Right renal pelvis (tissue), 4 donors: ENCODE measurements at places on chromosomes 5 and 9. TPM values are rescaled to one million over a fixed set of nuclear protein-coding genes. Genes with fewer than 3 reads are reported as not detected.

The CCDC192 gene
- 0.79 TPM for polyA plus RNA-seq

The GFPT2 gene
- 4.5 TPM for polyA plus RNA-seq

The RNF183 gene
- polyA plus RNA-seq: 6.9 TPM

The IL9 gene
- polyA plus RNA-seq: not detected

GRCh38 chr9:116594547-116594946 lies 92.6 kb upstream of the TRIM32 start:
- DNase-seq: no peak

DNA sequence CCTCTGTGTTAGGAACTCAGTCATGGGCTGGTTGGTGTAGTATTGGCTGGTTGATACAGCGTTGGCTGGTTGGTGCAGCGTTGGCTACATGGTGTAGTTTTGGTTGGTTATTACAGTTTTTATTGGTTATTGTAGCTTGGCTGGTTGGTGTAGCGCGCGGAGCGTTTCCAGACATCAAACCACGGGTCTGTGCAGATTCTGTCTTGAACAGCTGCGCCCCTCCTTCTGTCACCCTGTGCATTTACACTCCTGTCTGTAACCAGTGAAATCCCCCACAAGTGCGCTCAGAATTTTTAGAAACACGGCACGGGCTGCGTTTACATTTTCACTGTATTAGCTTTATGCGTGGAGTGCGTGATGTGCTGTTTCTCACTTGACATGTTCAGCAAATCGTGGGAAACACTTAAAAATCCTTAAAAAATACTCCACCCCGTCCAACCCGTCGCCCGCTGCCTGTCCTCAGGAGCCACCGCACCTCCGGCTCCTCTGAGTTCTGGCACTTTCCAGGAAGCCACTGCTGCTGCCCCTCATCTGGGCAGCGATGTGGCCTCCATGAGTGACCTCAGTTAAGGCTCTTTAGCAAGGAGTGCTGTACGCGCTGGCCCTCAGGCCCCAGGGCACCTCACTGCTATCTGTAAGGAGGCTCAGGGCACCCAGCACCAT lies 20.8 kb downstream of the NKD2 start:
- no peak for DNase-seq

- DNase-seq: no peak
These were observed 266.0 kb upstream of the ADAMTS16 start for GRCh38 chr5:4874097-4874496.

- no peak for DNase-seq
These were observed 41.2 kb downstream of the MOCS2 start for GRCh38 chr5:53068291-53068836.

DNA sequence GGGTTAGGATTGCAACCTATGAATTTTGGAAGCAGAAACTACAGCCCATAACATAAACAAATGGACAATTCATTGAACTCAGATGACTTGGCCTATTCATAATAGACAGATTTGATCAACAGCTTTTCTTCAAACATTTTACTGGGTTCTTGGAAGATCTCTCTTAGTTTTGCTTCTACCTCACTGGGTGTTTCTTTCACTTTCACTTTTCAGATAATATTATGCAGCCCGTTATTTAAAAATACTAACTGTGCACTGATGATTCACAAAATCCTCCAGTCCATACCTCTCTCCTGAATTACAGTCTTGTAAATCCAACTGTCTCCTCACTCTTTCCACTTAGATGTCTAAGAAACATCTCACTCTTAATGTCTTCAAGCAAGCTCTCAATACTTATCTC lies 183.5 kb upstream of the IRX1 start:
- DNase-seq: no peak

DNA sequence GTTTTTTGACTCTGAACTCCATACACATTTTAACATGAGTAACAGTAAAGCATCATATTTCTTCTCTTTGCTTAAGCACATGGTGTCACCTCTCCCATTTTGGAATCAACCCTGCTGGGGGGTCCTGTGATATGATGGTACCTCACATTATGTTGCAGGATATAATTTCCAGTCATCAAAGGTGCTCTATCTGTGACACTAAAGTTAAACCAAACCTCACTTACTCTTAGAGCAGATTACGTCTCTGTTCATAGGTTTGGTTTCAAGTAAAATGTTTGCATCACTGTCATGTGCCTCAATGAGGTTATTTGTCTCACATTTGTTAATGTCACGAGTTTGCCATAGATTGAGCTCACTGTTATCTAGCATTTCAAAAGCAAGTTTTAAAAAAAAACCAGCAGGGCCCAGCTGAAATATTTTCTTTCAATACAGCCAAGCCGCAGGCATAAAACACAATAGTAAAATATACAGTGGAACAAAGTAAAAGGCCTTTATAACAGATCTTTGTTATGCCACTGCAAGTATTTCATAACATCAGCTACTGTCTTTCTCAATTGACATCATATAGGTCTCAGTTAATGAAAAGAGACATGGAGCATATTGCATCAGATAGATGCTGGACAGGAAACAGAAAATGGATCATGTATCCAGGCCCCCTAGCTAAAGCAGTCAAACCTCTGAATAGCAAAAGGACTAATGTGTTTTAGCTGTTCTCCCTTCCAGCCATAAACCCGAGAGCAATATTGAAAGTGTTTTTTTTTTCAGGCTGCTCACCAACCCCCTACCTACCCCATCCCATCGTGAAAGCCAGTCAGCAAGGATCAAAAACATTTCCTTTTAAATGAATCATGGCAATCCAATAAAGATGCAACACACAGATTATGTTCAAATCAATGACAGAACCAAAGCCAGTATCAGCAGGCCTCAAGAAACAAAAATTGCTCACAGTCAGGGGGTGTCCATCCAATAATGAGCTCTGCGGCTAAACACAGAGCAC lies 182.1 kb upstream of the ITGA1 start:
- DNase-seq: no peak

DNA sequence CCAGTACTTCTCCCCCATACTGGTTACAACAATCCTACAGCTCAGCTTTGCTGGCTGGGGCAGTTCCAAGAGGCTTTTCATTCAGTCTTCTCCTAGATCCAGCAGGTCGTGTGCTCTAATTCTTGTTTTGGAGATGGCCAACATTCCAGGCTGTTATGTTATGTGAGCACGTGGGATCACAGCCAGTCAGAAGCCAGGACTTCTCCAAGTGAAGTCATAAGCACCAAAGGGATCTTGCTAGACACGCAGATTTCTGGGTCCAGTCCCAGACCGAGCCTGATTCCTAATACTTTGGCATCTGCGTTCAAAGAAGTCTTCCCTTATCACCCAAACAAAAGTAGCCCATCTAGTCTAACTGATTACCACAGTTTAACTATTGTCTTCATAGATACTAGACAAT lies 1.4 kb upstream of the LARP1 start:
- DNase-seq: no peak

- no peak for DNase-seq
These were observed 114.0 kb upstream of the MTAP start for GRCh38 chr9:21688108-21689102.

DNA sequence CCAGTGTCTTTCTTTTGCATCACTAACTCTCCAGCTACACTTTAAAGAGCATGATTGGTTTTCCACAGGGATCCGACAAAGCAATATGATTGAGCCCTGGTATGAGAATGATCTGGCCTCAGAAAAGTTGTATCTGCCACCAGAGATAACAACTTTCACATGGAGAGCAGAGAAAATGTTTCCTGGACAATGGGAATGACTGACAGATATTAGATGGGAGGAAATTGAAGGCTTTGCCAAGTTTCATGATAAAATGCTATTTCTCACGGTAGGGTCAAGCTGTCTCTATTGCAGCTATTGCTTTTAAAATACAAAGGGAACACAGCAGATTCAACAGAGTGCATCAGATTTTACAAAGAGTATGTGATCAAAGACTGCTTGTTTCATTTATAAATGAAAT lies 56.4 kb upstream of the GLIS3 start:
- no peak for DNase-seq

DNA sequence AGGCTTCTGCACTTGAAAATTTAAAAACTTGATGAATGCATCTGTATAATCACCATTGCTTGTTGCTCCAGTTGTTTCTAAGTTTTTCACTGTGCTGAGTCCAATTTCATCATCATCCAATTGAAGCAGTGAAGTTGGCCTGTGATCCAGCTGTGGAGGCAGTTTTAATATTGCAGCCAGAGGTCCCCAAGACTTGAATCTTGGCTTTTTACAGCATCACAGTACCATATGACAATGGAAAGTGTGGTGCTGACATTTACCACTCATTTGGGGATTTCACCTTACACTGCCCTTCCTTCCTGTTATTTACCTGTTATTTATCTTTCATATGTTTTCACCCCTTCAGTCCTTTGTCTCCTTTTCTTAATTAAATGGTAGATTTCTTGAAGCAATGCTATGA lies 76.2 kb upstream of the SPIN1 start:
- DNase-seq: no peak
